ENCODE measurements at places on chromosomes 5 and 9.

DNA sequence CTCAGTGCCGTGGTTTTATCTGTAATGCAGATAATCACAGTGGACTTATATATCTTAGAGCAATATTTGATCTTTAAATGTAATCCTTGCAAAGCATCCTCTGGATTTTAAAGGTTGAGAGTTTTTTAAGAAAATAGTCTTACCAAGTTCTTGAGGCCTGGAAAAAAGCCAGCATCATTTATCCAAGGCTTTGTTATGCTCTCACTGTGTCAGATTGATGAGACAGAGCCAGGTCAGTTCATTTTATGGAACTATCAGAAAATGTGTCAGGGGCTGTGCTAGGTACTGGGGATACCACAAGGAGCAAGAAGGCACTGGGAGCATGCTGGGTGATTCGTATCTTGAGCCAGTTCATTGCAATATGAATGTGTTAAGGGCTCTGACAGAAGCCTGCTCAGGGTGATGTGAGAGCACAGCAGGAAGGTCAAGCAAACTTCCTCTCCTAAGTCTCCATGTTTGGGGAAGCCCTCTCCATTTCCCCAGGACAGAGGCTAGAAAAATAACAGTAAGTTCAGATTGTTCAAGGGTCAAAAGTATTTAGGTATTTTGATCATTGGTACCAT lies 19.7 kb downstream of the C7 start:
- DNase-seq: no peak

DNA sequence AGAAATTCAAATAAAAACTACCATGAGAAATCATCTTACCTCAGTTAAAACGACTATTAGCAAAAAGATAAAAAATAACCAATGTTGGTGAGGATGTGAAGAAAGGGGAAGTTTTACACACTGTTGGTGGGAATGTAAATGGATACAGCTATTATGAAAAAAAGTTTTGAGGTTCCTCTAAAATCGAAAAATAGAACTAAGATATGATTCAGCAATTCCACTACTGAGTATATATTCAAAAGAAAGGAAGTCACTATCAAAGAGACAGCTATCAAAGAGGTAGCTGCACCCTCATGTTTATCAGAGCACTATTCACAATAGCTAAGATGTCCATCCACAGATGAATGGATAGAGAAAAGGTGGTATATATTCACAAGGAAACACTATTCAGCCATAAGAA lies 1888.4 kb downstream of the MAT2B start:
- no peak for DNase-seq

GRCh38 chr9:22528485-22528884 lies 81.9 kb downstream of the DMRTA1 start:
- DNase-seq: no peak

- no peak for DNase-seq
Observed at GRCh38 chr9:93546356-93546755, 30.0 kb upstream of the PHF2 start.

- DNase-seq: no peak
Observed at GRCh38 chr5:132456987-132457361, 33.6 kb downstream of the IRF1 start.

DNA sequence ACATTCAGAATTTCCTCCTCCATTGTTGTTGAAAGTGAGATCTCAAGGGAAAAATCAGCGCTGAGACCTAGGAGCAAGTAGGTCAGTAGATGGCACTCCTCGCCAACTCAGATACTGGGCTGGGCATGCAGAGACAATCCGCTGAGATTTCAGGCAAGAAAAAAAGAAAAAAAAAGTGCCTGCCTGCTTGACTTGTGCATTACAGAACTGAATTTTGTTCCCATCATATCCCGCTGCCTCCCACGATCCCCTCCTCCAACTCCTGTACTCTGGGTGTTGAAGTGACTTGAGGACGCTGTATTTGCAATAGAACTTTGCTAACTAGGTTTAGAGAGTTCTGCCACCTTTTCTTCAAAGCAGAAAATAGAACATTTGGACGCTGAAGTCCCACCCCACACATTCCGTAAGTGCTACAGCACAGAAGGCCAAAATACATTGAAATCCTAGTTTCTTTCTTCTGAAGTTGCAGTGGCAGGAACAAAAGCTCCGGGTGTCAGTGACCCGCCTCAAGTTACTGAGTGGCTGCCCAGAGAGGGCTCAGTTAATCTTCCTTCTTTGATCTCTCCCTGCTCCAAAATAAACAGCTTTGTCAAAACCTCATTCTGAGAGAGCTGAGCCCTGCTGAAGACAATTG lies 265.8 kb downstream of the MLLT3 start:
- peak; percentile 51 for DNase-seq

- no peak for DNase-seq
Observed at GRCh38 chr5:61491861-61492260, 159.8 kb downstream of the ZSWIM6 start.

- no peak for DNase-seq
Observed at GRCh38 chr9:357560-357959, 142.9 kb downstream of the DOCK8 start.

DNA sequence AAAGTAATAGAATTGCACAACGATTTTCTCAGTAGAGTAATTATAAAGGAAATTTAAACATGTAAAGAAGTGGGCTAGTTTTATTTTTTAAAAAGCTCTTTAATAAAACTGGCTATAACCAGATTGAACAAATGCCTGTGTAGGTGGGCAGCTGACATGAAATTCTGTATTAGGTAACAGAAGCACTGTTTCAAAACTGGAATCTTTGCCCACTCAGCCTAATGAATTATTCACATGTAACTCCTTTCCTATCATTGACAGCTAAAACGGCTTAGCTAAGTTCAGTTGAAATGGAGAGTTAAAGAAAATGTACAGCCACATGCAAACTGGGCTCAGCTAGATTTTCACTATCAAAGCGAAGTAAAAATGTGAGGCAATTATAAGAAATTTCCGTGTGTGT lies 1300.1 kb upstream of the ACO1 start:
- no peak for DNase-seq

DNA sequence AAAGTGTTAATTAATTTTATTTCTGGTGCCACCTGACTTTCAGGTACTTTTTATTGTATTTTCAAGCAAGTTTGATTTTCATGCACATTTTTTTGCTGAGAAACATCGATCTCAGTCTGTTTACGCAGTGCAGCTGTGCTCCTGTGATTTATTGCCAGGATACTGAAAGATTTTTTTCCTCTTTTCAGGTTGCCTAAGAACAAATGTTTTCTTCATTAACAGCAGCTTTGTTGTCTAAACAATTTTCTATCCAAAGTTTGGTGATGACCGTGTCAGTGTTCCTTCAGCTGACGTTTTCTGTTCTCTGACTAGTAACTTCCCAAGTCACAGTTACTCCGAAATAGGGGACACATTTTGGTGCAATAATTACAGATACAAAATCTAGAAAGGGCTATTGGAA lies 78.1 kb downstream of the VCAN start:
- no peak for DNase-seq

DNA sequence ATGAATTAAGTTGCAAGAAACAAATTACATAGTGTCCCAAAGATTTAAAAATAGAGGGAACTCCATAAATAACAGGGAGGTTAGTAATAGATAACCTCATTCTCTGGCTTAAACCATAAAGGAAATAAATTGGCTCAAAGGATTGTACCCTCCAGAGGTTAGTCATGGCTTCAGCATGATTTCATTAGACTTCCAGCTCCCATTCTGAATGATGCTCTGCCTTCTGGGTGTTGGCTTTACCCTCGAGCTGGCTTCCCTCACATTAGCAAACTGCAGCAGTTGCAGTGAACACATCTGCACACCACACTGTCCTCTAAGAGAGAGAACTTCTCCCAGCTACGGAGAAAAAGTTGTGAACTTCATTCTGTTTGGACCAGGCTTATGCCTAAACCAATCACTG lies 70.4 kb downstream of the RGS7BP start:
- DNase-seq: no peak

- no peak for DNase-seq
Observed at GRCh38 chr9:135224286-135224877, 136.9 kb downstream of the OLFM1 start.

DNA sequence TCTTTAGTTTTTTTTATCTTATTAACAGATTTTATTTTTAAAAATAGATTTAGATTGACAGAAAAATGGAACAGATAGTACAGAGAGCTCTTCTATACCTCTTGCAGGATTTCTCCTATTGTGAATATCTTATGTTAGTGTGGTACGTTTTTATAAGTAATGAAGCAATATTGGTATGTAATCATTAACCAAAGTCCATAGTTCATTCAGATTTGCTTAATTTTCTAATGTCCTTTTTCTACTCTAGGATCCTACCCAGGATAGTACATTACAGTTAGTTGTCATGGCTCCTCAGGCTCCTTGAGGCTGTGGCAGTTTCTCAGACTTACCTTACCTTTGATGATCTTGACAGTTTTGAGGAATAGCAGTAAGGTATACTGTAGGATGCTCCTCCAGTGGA lies 30.4 kb downstream of the PPP2R2B start:
- no peak for DNase-seq

DNA sequence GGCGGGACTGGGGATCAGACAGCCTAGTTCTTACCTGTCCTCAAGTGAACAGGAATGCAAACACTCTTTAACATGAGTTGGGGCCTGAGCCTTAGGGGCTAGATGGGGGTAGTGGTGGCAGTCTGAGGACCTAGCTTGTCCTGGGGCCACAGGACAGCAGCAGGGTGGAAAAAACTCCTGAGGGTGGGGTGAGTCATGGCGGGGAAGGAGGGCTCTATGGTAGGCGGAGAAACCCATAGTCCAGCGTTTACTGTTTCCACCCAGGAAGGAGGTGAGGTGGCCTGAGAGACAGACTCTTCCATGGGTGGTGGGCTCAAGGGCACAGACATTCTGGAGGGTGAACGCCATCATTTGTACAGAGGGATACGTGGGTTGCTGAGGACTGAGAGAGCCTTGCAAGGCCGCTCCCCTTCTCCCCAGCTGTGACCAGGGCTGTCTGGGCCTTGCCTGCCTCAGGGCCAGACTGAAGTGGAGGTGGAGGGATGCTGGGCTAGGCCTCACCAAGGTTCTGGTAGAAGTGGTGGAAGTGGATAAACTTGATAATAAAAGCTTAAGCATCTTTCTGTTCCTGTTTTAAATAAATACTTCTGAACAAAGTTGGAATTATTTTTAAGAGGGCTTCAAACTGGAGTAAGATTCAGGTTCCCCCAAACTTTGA lies 1.1 kb upstream of the TSPAN17 start:
- no peak for DNase-seq

DNA sequence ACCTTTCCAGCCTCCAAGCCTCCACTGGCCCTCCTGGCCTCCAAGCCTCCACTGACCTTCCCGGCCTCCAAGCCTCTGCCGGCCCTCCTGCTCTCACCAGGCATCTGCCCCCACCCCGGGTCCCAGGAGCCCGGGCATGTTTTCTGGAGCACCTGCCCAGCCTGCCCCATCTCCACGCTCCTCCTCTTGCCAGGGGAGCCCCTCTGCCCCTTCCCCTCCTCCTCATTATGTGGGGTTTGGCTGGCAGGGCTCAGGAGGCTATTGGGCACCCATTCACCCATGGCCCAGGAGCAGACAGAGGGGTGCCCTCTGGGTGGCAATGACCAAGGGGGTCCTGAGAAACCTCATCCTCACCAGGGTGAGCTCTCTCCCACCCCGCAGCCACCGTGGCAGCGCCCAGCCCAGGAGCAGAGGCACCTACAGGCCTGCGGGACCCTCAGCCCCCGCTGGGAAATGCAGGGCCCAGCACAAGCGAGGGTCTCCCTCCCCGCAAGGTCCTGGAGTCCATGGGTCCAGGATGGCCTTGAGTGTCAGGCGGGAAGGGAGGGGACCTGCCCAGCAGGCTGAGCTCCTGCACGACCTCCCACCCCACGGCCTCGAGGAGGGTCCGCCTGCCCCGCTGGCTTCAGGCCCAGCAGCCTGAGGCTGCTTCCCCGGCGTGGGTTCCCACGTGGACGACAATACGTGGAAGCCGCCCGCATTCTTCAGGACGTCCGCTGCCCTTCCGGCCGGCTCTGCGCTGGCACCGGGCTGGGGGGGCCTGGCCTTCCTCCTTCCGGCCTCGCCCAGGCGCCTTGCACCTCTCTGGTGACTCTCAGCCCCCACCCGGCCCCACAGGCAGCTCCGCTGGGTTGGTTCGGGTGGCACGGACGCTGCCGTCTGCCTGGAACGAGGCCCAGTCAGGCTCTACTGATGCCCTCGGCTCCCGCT lies 51.4 kb upstream of the NRARP start:
- no peak for DNase-seq

- no peak for DNase-seq
Observed at GRCh38 chr9:127300886-127301447, 36.4 kb downstream of the GARNL3 start.

- no peak for DNase-seq
Observed at GRCh38 chr9:124752967-124753366, 18.1 kb downstream of the NR6A1 start.

DNA sequence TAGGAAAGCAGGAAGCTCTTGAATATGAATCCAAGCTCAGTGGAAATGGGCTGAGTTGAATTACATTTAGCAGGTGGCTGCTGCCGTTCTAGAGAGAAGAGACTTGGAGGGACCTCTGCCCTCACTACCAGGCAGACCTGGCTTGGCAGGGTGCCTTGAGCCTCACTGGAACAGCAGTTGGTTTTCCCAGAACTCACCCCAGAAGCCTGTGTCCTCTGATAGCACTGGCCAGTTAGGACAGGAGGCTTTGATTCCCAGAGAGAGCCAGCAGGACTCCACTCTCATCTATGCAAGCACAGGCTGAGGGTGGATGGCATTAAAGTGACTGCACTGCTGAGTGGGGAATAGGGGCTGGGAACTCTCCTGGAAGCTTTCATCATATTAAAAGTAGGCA lies 54.8 kb downstream of the PWWP2A start:
- no peak for DNase-seq

DNA sequence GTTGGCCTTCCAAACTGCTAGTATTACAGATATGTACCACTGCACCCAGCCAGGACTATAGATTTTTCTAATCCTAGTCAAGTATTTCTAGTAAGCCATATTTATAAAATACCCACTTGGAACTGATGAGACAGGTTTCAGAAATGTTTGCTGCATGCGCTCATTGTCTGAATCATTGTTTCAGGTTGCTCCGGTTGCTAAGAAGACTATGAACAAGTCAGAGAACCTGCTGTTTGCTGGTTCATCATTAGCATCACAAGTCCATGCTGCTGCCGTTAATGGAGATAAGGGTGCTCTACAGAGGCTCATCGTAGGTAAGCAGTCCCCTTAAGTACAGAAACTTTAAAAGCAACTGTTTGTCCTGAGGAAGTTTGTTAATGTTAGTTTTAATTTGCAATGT lies 5.3 kb downstream of the INVS start:
- no peak for DNase-seq

GRCh38 chr5:102832445-102832844 lies 77.3 kb downstream of the PAM start:
- DNase-seq: no peak

- no peak for DNase-seq
Observed at GRCh38 chr5:143311428-143311827, 92.1 kb downstream of the NR3C1 start.

- no peak for DNase-seq
Observed at GRCh38 chr5:133319244-133319643, 267.4 kb downstream of the HSPA4 start.

- no peak for DNase-seq
Observed at GRCh38 chr5:154430466-154430865, 15.3 kb upstream of the SAP30L start.

DNA sequence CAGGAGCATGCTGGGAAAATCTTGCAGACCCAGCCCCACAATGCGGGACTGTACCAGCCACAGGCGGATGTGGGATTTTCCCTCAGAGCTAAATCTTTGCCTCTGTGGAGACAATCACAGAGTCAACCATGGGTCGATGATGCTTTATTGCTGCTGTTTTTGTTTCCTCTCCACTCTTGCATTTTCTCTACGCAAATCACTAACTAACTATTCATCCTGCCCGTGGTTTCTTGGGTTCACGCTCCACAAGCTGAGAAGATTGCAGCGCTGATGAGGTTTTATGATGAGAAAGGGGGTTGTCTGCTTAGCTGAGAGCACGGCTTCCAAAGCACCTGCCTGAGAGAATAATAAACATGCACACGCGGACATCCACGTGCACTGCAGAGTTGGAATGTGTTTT lies 500.2 kb upstream of the ADAMTS16 start:
- no peak for DNase-seq

Measured in stimulated activated CD4-positive, alpha-beta T cell treated with anti-CD3 and anti-CD28 coated beads, Interleukin-4, amount 100 ng/mL, for 1 hour (primary cell).